Cardiac fibroblast (primary cell): ENCODE measurements at places on chromosomes 7 and 10.

- no peak for DNase-seq
Observed at GRCh38 chr7:156466272-156466671, 174.3 kb upstream of the RNF32 start.

- DNase-seq, result peak; percentile 38
Observed at GRCh38 chr7:70696201-70696754, 435.7 kb upstream of the GALNT17 start.

GRCh38 chr10:77027141-77027540 lies 610.5 kb downstream of the KCNMA1 start:
- DNase-seq, result no peak

- no peak for DNase-seq
Observed at GRCh38 chr7:92504563-92504962, 23.8 kb downstream of the PEX1 start.
